AG08395 (cell line): ENCODE measurements at places on chromosomes 7 and 10.

- DNase-seq = no peak
Measured at GRCh38 chr10:29637537-29637936, 2.8 kb upstream of the SVIL start.

DNA sequence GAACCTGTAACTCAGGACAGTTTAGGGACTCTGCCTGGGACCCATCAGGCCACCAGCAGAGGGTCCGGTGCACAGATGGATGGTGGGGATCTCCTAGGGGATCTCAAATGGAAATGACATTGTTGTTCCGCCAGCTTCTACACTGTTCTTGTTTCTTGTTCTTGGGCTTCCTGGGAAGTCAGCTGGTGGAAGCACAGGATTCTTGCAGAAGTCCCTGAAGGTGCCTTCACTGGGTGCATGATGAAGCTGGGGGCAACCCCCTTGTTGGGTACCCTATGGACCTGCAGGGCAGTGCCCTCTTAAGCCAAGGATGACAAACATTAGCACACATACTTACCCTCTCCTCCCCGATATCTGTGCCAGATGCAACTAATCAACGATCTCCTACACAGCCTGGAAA, 18.6 kb downstream of the SFTPD start:
- DNase-seq = no peak

GRCh38 chr7:99272476-99273045, at the start of gene MYH16:
MYH16 (plus strand) TSS chr7:99272839.
- no peak for DNase-seq

GRCh38 chr7:135560631-135561030, 2.9 kb downstream of the NUP205 start:
- DNase-seq = no peak

DNA sequence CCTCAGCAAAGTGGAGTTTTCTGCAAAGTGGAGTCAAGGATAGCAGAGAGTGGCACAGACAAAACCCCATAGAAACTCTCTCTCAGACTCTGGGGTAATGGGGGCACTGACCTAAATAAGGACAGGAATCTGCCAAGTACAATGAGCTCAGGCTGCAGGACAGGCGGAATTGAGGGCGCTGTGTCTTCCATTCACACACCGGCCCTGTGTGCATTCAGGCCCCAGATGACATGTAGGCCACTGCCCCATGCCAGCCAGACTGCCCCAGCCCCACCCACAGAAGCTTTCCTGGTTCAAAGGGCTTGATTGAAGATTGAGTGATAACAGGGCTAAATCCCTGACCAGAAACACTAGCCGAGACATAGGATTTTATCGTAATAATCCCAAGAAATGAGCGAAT, 52.7 kb downstream of the EEPD1 start:
- no peak for DNase-seq

DNA sequence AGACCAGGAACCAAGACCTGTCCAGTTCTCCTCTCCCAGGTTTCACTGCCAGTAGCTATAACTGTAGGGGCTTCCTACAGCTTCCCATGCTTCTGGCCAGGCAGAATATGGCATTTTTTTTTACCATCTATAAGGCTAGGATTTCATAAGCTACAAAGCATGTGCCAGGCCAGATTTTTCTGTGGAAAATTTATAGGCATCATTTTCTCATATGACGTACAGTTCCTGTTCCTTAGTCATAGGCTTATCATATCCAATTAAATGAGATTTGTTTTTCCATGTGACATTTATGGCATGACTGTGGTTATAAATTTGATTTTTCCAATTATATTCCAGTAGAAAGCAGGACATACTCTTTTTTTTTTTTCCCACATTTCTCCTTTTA, 208.6 kb upstream of the NPY start:
- no peak for DNase-seq

GRCh38 chr7:80781561-80781979, 137.3 kb downstream of the SEMA3C start:
- peak; percentile 65 for DNase-seq

DNA sequence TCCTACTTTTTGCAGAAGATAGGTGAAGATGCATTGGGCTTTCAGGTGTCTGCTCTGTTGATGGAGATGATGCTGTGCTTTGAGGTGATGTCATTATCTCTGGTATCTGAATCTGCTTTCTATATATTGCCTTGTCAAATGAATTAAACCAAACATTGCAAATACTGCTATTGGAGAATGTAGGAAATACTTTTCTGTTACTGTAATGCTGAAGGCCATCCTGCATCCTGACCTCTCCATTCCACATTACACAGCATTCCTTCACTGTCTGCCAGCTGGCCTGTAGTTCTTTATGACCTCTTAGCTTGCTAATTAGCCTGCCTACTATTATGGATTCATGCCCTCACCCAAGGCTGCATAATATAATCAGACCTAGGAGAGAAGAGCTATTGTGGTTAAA, 73.2 kb downstream of the VCL start:
- DNase-seq = peak; percentile 79

DNA sequence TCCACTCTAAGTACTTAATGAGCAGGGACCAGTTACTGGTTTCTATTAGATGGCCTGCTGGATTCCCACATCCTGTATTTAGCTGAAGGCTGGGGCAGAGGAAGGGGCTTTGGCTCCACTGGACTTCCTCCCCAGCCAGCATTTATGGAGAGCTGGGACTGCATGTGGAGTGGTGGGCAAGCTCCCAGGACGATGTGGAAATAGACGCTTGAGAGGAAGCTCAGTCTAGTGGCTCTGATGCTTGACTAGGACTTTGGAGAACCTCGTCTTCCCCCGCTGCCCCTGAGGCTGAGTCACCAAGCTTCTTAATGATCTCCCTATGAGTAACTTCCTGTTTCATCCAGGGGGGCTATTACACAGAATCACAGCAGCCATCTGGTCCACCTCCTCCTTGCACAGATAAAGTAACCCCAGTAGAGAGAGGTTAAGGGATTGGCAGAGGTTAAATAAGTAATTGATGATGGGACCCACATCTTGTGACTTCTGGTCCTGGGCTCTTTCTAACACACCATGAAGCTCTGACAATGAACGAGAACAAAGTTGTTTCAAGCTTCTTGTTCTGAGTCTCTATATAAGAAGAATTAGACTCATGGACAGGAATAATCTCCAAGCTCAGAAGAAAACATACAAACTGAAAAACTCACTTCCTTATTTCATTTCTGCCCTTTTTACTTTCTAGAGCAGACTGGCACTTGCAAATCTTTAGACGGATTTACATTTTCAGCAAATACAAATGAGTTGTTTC, 126.2 kb downstream of the PRPF18 start:
- DNase-seq = peak; percentile 91

- DNase-seq = no peak
Measured at GRCh38 chr10:132988988-132989387, 46.6 kb upstream of the CFAP46 start.

DNA sequence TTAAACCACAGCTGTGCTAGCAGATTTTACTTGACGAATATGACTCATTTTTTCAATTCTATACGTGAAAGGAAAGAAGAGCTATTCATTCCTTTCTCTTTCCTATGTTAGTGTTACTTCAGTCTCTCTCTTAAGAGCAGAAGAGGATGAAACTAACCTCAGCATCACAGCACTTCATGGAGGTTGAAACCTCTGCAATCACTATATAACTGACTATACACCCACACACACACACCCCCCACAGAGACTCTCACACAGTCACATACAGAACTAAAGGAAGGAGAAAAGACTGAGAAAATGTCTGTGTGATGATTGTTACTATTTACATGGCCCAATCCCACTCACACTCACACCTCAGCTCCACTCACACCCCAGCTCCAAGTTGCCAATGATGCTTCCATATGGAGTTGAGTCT, 104.2 kb downstream of the KIF20B start:
- DNase-seq = no peak

- peak; percentile 82 for DNase-seq
Measured at GRCh38 chr10:112307358-112308124, 24.3 kb downstream of the TECTB start.

DNA sequence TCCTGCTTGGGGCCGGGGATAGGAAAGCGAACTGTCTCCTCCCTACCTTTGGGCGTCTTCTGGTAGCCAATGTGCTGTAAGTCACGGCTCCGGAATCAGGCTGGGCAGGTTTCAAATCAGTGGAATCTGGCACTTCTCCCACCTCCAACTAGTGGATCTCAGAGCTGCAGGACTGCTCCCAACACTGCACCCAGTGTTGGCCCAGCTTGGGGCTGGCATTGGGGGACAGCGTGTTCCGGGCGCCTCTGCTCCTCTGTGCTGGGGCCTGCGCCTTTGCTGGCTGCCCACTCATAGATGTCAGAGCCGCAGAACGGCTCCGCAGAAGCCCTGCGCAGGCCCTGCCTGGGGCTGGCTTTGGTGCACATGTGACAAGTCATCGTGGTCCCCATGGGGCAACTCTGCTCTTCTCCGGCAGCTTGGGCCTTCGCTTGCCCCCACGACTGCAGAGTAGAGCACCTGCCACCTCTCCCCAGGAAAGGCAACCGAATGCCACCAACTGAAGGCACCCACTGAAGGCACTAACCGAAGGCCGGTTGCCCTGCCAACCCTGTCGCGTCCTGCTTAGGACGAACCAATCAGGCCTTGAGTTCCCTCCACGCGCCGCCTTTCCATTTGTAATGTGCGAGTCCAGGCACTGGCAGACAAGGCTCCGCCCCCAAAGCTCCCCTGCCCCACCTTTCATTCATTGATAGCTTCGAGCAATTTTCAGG, 85.5 kb upstream of the ABI1 start:
- DNase-seq = no peak

GRCh38 chr10:27620430-27621397, 116.6 kb downstream of the RAB18 start:
- DNase-seq = peak; percentile 90

DNA sequence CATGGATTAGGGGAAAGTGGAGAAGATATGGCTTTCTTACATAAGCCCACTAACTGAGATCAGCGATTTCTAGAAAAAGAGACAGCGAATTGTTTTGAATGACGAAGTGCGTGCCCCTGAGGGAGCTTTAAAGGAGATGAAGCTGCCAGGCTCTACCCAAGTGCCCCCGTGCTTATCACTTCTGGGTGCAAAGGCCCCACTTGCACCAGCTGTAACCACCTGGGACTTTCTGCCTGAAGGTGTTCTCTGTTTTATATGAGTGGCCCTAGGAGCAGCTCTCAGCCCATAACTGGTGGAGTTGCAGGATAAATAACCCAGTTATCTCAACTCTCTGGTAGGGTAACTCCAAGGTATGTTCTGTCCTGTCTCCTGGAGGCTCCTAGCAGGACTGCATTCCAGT, 20.4 kb upstream of the CARD11 start:
- no peak for DNase-seq
